ENCODE measurements at places on chromosomes 7 and 10.
A peak's percentile ranks its signal among the peaks of the same experiment; 100 is the strongest.

GRCh38 chr10:36033808-36034207, 391.7 kb upstream of the FZD8 start:
- DNase-seq: no peak

GRCh38 chr10:106560925-106561640, 603.4 kb downstream of the SORCS1 start:
- DNase-seq: no peak

DNA sequence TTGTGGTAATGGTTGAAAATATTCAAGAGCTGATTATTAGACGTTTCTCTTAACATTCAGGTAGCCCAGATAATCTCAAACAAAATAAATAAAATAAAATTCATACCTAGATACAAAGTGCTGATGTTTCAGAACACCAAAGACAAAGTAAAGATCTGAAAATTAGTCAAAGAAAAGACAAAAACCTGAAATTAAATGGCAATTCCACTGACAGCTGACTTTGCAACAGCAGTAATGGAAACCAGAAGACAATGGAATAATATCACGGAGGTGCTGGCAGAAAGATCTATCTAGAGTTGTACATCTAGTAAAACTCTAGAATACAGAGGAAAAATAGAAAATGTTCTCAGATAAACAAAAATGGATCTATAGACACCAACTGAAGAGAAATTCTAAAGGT, 58.0 kb upstream of the IKZF1 start:
- DNase-seq: no peak

- no peak for DNase-seq
Observed at GRCh38 chr7:46933596-46933995, 648.3 kb downstream of the TNS3 start.

GRCh38 chr10:7111561-7111960, 299.3 kb downstream of the SFMBT2 start:
- no peak for DNase-seq

DNA sequence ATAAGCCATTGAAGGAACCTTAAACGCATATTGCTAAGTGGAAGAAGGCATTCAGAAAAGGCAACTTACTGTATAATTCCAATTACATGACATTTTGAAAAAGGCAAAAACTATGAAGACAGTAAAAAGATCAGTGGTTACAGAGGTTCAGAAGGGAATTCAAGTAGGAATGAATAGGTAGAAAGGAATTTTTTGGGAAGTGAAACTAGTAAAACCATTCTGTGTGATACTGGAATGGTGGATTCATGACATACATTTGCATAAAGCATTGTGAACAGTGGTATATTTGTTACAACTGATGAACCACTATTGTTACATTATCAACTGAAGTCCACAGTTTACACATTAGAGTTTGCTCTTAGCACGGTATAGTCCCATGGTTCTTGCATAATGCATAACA, 114.2 kb upstream of the GPR22 start:
- DNase-seq: no peak

DNA sequence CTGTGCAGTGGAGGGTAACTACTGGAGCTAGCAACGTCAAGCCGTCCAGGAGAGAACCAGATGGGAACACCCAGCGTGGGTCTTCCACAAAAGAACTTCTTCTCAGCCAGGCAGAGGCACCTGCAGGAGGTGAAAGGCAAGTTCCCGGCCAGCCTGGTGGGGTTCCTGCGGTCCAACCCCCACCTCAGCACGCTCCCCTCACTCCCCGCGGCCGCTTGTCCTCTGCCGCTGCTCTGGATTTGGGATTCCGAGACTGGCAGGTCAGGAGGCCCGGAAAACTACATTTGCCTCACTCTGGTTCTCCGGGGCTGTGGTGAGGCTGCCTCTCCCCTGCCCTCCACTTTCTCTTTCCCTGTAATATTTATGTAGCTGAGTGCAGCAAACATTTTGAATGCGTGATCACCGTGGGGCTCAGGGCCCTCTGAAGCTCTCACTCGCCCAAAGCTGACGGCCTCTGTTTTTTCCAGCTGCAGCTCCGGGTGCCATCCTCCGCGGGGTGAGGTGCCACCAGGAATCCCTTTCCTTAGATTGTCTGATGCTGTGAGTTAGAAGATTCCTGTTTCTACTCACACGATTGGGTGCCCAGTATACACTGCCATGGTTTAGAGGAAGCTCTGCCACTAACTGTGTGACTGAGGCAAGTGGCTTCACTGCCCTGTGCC, 366.9 kb downstream of the DNAJB6 start:
- DNase-seq: no peak

GRCh38 chr10:68550747-68551411, 9.3 kb upstream of the TET1 start:
- DNase-seq: peak; percentile 14

DNA sequence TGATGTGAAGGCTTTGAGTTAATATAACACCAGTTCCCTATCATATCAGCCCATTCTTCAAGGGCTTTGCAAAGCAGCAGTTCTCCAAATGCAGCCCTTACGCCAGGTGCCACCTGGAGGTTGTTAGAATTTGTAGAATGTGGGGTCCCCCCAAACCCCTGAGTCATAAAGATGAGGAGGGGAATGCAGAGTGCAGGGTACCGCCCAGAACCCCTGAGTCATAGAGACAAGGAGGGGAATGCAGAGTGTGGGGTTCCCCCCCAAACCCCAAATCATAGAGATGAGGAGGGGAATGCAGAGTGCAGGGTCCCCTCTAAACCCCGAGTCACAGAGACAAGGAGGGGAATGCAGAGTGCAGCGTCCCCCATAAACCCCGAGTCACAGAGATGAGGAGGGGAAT, 605.8 kb downstream of the PTPRN2 start:
- no peak for DNase-seq

- no peak for DNase-seq
Observed at GRCh38 chr7:107294182-107294581, 125.4 kb downstream of the HBP1 start.

- no peak for DNase-seq
Observed at GRCh38 chr7:19118636-19119371, 1.4 kb upstream of the TWIST1 start.

Measured in hippocampal formation (tissue), 2 donors.